ENCODE measurements at places on chromosomes 5 and 9. TPM values are rescaled to one million over a fixed set of nuclear protein-coding genes. Genes with fewer than 3 reads are reported as not detected.

FGD3 gene
- total RNA-seq = 41.8 TPM

FUT7 gene
- total RNA-seq = 1.6 TPM

ACSL6 gene
- total RNA-seq = 3.1 TPM

DAPK1 gene
- total RNA-seq = 5.6 TPM

LECT2 gene
- not detected for total RNA-seq

Measured in activated CD4-positive, alpha-beta T cell treated with anti-CD3 and anti-CD28 coated beads for 36 hours (primary cell).